Amygdala (tissue), 56 donors: ENCODE measurements at places on chromosomes 13 and 19.

DNA sequence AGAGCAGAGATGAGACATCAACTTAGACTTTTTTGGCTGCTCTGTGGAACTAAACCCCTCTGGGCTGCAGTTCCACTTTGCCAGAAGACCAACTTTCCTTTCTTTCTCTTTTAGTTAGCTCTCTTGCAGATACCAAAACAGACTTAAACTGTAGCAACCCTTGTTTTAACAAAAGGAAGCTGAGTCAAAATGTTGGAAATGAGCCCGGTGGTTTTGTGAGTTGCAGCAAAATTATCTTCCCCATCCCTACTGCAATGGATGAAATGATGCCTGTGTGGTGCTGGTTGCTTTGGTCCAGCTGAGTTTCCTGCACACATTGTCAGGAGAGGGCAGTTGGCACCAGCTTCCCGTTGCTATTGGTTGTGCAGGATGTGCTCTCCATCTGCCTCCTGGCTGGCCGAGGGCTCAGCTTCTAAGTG, 115.3 kb downstream of the LRCH1 start:
- no peak for DNase-seq

- DNase-seq, result no peak
These were observed 151.6 kb downstream of the ZNF536 start for GRCh38 chr19:30523791-30524190.

GRCh38 chr13:33341861-33342452, 56.4 kb upstream of the STARD13 start:
- no peak for DNase-seq

GRCh38 chr19:33458807-33459206, 62.8 kb downstream of the PEPD start:
- DNase-seq, result no peak

DNA sequence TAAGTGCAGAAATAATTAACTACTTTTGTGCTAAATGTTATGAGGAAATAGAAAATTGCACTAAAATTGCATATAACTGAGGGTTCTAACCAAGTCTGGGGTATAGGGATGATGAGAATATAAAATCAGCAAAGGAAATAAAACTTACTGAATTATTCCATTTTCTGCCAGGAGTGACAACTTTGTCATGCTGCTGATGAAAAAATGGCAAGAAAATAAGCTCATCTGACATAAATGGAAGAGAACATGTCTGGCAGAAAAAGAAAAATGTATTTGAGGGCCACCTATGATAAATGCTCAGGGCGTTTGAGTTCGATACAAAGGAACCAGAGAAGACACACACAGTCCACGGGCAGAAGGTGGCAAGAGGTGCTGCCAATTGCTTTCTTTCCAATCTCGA, 78.2 kb downstream of the LHFPL6 start:
- DNase-seq, result no peak

DNA sequence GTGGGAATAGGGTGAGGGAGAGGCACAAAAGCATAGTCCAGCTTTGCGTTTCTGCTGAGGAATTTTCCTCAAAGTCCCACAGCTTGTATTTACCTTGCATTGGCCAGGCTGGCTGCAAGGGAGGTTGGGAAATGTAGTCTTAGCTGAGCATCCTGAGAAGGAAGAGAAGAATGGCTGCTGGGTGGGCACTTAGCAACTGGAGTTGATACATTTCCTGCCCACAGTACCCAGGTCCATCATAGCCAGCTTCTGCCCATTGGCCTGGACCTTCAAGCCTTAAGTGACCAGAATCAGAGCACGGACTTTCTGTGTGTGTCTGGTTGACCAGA, 112.4 kb downstream of the SIPA1L3 start:
- DNase-seq, result no peak

GRCh38 chr19:18895824-18896341, at the start of gene CERS1:
Gene CERS1, minus strand, starts transcription at chr19:18896158. Its CDS starts 86 bp downstream, at chr19:18896072.
- peak; percentile 42 for DNase-seq

- DNase-seq, result no peak
These were observed 20.5 kb downstream of the ATP4B start for GRCh38 chr13:113637262-113638160.

DNA sequence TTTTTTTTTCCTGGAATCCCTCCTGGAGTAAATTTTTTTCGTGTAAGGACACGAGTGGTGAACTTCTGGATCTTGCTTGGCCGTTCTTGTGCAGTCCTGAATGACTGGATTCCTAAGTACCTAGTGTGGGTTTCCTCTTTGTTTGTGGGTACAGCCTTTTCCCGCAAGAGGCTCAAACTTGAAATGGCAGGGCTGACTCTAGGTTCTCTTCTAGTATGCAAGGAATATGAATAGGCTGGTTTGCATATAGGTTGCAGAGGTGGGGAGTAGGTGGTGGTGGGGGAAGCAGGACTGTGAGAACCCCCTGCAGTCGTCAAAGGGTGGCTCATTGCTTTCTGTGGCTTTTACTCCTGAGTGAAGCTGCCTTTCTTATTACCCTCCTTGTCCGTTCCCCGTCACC, 13.6 kb downstream of the UBAC2 start:
- no peak for DNase-seq

- DNase-seq, result no peak
These were observed 46.8 kb downstream of the TSSK6 start for GRCh38 chr19:19468424-19469050.

- no peak for DNase-seq
These were observed 265.6 kb downstream of the TDRD3 start for GRCh38 chr13:60662595-60662994.

GRCh38 chr13:82248762-82249161, 1633.5 kb downstream of the SLITRK1 start:
- DNase-seq, result no peak

GRCh38 chr19:50784710-50785109, 5.5 kb upstream of the ACP4 start:
- no peak for DNase-seq

GRCh38 chr13:36454987-36455386, 22.7 kb downstream of the CCNA1 start:
- DNase-seq, result no peak
